Brain pericyte (primary cell): ENCODE measurements at places on chromosomes 5 and 9.

GRCh38 chr5:15489571-15490235 is 10.3 kb upstream of the FBXL7 start:
- DNase-seq = no peak

DNA sequence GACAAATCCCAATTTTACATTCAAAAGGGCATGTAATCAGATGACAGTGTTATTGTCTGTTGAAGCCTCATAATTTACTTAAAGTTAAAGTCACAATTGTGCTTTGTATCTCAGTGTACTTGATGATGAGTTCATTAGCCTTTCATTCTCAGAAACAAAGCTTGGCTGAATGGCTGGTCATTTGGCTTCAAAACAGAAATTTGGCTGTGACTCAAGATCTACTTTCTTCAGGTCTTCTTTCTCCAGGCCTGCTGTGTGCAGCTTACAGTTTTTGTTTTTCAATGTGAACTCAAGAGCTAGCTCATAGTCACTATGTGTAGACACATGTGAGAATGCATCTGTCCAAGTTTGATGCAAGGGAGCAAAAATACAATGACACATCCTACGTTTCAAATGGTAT is 2003.6 kb upstream of the WWC1 start:
- no peak for DNase-seq

DNA sequence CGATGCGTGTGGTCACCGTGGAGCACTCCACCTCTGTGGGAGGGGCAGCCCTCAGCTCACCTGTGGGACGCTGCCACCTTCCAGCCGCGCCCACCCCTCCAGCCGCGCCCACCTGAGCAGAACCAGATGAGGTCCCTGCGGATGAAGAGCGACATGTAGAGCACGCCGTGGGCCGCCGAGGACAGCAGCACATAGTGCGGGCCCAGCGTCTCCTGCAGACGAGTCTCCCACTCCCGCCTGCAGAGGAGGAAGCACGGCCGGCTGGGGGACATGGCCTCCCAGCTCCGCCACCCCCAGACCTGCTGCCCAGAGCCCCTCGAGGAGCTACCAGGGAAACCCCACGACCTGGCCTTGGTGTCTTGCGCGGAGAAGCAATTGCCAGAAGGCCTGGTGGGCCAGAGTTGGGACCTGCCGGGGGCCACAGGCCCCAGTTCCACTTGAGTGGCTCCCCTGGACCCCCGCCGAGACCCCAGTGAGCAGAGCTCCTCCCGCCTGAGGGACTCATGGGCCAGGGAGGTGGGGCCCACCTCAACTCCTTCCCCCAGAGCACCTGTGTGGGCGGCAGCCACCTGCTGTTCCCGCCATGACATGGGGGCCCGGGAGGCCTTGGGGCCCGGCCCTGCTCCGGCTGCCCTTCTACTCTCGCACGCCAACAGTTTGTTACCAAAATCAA is 6.5 kb downstream of the INPP5E start:
- DNase-seq = no peak

DNA sequence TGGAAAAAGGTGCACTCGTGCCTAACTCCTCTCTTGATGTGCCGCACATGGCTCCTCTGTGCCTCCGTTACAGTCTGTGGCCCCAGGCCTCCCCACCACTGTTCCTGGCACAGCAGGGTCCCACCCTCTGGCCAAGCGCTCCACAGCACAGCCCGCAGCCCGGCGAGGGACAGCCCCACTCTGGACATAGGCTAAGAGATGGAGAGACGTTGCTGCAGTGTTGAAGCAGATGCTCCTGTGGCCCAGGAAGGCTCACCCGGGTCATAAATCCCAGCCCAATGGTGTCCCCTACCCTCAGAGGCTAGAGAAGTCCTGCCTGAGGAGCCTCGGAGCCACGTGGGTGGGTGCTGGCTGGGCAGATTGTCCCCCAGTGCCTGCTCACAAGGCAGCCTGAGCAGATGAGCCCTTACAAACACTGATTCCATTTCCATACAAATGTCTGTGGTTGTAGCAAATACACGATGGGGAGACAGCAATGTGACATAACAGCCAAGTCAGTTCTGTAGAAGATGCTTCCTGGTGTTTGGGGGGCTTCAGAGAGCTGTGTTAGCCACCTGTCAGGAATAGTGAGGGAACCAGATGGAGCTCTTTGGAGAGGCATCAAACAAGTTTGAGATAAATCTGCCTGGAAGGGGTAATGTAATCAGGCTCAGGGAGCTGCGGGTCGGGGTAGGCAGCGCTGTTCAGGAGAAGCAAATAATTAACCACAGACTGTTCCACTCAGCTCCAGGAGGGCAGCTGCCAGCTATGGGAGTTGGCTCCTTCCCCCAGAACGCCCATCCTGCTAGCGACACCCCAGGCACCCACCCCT is 41.7 kb downstream of the C5orf15 start:
- no peak for DNase-seq

- DNase-seq = no peak
Observed at GRCh38 chr5:127766676-127767335, 63.6 kb downstream of the CCDC192 start.

DNA sequence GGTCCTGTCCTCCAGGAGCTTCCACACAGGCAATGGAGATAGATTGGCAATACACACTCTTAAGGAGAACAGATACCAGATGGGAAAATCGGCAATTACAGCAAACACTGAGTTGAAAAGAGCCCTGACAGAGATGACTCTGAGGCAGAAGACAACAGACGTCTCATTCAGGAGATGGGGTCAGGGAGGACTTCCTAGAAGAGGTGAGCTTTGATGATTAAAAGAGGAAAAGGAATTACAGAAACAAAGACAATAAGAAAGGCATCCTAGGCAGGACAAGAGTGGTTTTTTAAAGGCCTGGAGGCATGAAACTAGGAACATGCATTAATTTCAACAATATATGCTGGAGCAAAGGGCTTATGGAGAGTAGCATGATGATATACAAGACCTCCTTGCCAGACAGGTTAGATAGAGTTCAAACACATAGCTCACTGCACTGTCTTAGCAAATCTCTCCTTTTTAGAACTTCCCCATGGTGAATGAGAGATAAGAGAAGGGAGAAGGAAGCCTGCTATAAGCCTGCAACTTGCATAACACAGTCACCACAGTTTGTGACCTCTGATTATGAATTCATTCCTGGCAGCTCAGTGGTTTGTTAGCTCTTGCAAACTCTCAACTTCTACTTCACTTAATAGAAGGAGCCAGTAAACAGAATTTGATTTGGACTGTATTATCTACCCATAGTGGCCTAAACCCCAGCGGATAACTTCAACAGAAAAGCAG is 48.5 kb downstream of the SIL1 start:
- no peak for DNase-seq

DNA sequence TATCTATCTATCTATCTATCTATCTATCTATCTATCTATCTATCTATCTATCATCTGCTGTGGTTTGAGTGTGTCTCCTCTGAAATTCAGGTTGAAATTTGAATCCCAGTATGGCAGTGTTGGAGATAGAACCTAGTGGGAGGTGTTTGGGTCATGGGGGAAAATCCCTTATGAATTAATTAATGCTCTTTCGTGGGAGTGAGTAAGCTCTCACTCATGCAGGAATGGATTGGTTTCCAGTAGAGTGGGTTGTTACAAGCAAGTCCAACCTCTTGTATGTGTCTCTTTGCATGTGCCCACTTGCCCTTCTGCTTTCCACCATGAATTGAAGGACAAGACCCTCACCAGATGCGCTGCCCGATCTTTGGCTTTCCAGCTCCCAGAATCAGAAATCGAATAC is 113.0 kb downstream of the ANXA1 start:
- no peak for DNase-seq

DNA sequence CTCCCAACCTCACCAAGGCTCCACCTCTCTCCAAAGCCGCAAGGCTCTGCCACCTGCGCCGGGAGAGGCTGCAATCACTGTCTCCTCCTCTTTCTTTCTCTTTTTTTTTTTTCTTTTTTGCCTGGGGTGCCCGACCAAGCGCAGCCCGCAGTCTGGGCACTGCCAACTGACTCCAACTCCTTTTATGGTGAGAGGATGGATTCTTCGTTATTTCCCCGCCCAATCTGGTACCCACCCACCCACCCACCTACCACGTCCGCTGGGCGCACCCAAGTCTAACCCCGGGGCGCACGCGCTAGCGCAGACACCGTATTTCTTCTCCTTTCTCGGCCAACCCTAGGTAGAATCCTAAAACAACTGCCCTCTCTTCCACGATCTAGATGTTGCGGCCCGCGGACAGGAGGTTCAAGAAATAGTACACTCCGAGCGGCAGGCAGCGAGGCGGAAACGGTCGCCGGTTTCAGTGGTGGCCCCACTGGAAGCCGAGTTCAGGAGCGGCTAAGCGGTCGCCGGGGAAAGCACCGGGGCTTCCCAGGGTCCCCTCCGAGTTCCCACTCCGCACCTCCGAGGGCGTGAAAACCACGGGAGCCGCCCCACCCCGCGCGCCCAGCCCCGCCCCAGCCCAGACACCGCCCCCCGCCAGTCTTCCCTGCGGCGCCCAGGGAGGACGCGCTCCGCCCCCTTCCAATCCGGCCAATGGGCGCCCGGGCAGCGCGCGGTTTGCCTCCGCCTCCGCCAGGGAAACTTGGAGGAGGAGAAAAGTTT is 385 bp upstream of the PTGER4 start:
- DNase-seq = peak; percentile 75

GRCh38 chr5:113344973-113345940 is 89.5 kb downstream of the TSSK1B start:
- no peak for DNase-seq

- no peak for DNase-seq
Observed at GRCh38 chr5:125109293-125109692, 362.9 kb upstream of the ZNF608 start.

DNA sequence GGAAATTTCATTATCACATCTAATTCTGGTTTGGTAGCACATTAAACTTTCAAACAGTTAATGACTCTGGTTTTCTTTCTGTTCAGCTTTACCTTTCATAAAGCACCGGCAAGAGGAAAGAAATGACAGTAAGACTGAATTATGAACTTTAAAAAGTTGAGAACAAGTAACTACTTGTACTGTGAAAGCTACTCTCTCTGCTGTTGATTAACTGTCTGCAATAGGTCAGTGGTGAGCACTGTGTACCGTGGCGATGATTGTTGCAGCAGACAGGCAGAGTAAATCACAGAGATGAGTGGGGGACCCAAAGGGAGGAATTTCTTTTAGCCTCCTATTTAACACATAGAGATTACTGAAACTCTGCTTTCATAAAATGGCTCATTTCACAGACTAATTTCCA is 74.0 kb upstream of the MEF2C start:
- no peak for DNase-seq

GRCh38 chr9:33913541-33913940 is 96.6 kb downstream of the UBE2R2 start:
- no peak for DNase-seq

GRCh38 chr5:79689541-79690466 is at the start of gene CMYA5:
CMYA5 (plus strand) TSS chr5:79689836; CDS start chr5:79689908, 72 bp downstream.
- DNase-seq = no peak

DNA sequence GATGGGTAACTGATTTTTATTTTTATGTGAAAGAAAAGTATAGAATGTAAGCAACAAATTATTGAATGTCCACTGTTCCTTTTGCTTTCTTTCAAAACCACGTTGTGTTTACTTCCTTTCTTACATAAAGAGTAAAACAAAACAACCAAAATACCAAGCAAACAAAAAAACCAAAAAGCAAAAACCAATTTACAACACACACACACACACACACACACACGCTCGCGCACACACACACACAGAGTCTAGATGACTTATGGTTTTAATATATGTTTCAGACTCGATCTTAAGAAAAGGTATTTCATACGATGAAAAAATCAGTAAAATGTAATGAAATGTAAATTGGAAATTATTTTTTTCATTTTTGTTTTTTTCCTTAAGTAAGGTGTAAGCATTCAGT is 80.3 kb downstream of the ADGRV1 start:
- no peak for DNase-seq

DNA sequence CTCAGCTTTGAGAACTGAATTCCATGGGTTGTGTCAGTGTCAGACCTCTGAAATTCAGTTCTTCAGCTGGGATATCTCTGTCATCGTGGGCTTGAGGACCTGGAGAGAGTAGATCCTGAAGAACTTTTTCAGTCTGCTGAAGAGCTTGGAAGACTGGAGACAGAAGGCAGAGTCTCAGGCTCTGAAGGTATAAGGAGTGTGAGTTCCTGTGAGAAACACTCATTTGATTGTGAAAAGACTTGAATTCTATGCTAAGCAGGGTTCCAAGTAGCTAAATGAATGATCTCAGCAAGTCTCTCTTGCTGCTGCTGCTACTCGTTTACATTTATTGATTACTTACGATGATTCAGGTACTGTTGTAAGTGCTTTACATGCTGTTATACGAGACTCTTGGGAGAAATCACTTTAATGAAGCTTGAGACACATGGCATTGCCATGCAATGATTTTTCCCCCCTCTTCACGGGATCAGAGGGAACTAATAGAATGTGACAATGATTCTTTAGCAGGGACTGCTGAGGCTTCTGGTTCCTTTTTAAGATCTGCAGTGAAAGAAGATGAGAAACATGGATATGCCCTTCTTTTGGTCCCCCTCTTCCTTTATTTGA is 63.8 kb downstream of the PTTG1 start:
- DNase-seq = no peak

DNA sequence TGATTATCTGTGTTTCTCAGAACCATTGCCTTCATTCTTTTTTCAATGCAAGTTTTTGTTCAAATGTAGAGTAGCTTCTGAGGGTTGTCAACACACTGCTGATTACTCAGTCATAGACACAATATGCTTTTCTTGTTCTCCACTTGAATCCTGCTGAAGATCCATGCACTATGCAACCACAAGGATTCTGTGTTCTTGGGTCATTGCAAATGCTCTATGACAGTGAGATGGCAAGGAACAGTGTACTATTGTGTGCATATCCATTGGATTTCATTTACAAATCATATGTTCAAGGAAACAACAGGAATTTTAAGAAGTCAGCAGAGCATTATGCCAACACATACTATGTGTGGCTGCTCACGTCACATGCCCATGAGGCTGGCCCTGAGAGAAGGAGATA is 1590.2 kb downstream of the EFNA5 start:
- no peak for DNase-seq

GRCh38 chr5:54570916-54571315 is 53.4 kb downstream of the SNX18 start:
- no peak for DNase-seq

- no peak for DNase-seq
Observed at GRCh38 chr9:85310573-85310972, 431.2 kb downstream of the AGTPBP1 start.

GRCh38 chr5:55557123-55557522 is 22.4 kb upstream of the PLPP1 start:
- DNase-seq = no peak
